ENCODE measurements at places on chromosomes 3 and 15.

GRCh38 chr3:140370686-140371085 lies 307.2 kb upstream of the TRIM42 start:
- no peak for DNase-seq

DNA sequence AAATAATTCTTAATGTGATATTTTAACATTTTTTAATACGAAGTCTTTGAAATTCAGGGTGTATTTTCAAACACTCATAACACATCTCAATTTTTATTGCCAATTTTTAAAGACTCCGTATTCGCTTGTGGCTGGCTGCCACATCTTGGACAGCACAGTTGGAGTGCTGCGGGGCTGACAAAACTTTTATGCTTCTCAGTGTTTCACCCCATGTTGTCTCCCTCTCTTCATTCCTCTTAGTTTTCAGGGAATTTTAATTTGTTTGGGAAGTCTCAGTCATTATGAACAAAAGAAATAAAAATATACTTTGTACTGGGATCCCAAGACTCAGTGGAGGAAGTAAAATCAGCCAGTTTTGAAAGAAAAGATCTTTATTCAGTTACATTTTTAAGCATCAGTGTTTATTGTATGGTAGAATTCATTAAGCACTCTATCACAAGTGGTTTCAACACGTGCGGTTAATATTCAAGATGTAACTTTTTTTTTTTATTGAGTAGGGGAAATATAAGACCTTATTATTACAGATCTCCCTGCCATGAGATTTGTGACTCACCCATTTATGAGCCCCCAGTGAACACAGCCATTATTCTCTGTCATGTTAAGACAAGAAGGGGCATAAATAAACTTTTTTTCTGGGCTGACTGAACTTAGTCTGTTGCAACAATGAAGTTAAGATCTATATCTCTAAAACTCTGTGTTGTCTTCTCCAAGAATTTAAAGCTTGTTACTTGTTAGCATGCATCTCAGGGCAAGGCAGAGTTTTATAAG lies 26.8 kb downstream of the KAT2B start:
- DNase-seq: no peak

DNA sequence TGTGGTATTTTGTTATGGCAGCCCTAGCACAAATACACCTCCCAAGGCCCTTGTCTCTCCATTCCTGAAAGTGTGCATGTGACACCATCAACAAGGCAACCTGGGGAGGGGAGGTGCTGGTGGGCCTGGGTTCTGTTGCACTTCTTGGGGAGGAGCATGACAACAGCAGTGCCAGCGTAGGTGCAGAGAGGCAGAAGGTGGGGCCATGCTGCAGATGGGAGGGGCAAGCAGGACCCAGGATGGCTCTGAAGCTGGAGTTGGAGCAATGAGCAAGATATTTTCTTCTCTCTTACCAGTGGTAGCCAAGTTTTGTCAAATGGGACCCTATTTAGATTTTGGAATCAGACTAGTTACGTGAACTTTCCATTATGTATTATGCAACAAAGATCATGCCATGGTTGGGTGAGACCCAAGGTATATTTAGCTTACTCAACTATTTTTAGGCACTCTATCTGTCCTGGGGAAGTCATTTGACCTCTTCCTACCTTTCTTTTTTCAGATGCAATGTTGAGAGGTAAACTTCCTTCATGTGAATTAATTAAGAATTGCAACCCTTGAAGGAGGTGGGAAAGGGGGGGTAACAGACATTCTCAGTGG lies 3.4 kb downstream of the FYCO1 start:
- DNase-seq: no peak

DNA sequence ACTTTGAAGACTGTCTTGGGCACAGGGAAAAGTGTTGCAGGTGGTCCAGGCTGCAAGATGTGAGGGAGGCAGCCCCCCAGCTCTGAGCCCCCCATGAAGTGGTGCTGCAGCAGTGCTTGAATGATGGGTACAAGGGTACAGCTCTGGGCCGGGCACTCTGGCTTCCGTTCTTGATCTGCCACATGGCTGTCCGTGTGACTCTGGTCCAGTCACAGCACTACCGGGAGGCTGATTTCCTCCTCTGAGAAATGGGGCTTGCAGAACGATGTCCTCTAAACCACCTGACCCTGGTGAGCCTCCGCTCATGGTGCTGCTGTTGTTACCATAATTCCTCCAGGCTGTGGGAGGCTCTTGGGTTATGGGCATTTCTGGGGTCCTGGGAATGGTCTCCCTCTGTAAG lies 75.1 kb downstream of the FBLN2 start:
- no peak for DNase-seq

DNA sequence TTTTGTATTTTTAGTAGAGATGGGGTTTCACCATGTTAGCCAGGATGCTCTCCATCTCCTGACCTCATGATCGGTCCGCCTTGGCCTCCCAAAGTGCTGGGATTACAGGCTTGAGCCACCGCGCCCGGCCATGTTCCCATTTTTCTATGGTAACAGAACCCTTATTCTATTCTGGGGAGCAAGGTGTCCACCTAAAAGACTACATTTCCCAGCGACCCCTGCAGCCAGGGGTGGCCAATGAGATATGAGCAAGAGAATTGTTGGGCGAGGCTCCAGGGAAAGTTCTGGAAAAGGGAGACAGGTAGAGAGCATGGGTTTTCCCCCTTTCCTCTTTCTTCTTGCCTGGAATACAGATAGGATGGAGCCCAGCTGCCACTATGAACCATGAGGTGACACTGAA lies 96.9 kb downstream of the LINGO1 start:
- no peak for DNase-seq

- no peak for DNase-seq
These were observed 604.3 kb upstream of the CFAP20DC start for GRCh38 chr3:59654123-59654479.

DNA sequence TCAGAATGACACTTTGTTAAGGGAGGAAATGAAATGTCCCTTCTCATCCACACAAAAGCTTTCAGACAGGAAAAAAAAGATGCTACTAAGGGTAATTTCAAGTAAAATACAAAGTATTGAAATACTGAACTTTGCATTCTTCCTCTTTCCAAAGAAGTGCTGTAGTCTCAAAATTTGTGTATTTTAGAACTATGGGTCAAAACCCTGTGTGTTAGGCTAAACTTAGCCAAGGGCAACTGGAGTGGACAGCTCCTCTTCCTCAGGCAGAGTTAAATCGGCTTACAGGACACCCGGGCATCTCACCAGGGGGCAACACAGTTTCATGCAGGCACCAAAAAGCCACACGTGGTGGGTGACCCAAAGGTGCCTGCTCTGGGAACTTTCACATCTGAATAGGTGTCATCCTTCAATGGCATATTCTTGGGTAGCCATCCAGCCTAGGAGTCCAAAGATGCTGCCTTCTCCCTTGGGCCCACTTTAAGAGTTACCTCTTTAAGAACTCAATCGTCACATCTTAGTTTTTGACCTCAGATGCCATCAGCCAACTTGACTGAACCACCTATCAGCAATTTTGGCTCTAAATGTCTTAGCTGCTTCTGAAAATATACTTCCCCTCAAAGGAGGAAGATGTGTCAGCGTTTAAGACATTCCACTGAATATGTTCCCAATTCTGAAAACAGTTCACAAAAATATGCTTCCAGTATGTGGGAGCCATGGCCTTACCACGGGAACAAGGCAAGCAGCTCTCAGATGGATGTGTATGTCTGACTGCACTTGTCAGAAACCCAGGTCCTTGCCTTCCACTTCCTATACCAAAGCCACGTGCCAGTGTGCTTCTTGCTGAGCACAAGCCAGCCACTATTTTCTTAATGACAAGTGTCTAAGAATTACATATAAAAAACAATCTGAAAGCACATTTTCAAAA lies 32.2 kb upstream of the MUC13 start:
- DNase-seq: no peak

DNA sequence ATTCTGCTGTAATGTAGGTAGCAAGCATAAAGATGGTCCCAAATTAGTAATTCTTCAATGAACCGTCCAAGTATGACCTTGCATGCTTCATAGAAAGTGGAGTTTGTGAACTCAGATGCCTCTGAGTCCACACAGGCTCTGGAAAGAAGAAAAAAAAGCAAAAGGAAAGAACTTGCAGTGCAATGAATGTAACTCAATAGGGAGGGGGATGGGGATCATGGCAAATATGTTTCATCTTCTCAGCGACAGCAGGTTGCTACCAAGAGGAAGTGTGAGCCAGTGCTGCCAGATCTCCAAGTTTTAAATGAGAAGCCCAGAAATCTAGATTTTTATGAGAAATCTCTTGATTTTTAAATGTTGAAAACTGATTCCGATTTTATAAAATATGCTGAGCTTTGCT lies 50.3 kb downstream of the IL20RB start:
- no peak for DNase-seq

GRCh38 chr3:131238496-131238895 lies 143.1 kb upstream of the NUDT16 start:
- no peak for DNase-seq

- DNase-seq: no peak
These were observed 48.8 kb downstream of the CD86 start for GRCh38 chr3:122103821-122104514.

DNA sequence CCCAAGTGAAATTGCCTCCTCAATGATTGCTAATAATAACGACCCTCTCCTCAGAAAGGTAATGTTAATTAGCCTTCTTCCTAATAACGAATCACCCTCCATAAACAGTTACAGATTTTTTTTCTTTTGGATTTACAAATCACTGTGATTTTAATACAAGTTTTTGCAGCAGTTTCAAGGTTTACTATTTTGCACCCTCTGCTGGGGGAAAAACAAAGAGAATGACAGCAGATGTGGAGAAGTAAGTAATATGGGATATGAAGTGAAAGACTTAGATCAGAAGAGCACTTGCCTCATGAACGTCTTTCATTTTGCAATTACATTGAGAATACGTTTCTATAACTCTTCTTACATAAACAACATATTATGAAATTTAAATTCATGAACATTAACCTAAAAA lies 16.1 kb upstream of the CNTN3 start:
- no peak for DNase-seq

GRCh38 chr3:108099244-108099643 lies 8.4 kb upstream of the CD47 start:
- no peak for DNase-seq

GRCh38 chr3:134463676-134464063 lies 22.1 kb downstream of the ANAPC13 start:
- DNase-seq: no peak

Measured in stimulated activated CD8-positive, alpha-beta memory T cell treated with anti-CD3 and anti-CD28 coated beads, Interleukin-7, amount 100 ng/mL, for 4 hours (primary cell).